ENCODE measurements at places on chromosomes 5 and 9.

DNA sequence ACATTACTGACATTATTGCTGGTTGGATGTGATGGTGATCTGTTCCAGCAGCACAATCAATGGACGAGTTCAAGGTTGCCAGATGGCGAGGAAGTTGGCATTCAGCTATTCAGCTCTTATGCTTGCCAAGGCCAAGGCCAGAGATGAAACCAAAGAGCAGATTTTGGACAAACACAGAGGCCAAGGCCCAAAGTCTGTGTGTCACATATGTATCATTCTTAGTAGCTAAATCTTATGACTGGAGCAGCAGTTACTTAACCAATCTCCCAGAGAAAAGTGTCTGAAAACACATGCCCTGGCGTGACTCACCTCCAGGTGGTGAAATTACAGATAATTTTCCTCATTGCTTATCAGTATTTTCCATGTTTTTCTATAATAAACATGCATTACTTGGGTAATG lies 189.0 kb upstream of the EGFLAM start:
- no peak for DNase-seq

DNA sequence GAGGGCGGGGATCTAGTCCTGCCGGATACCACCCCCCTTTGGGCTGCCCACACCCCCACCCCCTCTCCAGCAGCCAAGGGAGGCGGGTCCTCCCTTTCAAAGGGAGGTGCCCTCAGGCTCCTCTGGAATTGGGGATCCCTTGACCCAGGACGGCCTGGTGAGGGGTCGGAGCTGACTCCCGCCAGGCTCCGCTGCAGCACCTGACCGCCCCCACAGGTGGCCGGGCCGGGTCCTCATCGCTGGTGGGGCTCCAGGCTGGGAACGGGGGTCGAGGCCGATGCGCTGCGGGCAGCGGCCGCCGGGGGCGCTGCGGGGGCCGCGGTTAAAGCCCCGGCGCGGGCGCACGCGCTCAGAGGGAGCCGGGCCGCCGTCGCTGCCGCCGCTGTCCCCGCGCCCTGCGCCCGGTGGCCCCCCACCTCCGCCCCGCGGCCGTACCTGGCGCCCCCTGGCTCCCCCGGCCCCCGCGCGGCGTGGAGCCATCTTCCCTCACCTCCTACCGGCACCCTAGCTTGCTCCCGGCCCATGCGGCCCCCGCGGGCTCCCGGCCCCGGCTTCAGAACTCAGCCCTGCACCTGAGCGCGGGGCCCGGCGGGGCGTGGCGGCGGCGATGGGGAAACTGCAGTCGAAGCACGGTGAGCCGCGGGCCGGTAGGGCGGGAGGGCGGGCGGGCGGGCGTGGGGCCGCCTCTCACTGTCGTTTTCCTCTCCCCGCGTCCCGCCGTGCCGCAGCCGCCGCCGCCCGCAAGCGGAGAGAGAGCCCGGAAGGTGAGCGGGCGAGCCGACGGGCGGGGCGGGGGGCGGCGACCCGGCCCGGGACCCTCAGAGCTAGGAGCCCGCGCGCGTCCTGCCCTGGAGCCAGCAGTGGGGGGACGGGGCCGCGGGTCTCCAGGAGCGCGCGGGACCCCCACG lies at the start of gene NKD2:
Gene NKD2 (plus strand): TSS at position 352 of the 908 bp plus-strand sequence. CDS start 256 bp downstream, at position 608.
- DNase-seq, result no peak

- no peak for DNase-seq
Observed at GRCh38 chr5:173624282-173624681, 7.8 kb upstream of the BOD1 start.

DNA sequence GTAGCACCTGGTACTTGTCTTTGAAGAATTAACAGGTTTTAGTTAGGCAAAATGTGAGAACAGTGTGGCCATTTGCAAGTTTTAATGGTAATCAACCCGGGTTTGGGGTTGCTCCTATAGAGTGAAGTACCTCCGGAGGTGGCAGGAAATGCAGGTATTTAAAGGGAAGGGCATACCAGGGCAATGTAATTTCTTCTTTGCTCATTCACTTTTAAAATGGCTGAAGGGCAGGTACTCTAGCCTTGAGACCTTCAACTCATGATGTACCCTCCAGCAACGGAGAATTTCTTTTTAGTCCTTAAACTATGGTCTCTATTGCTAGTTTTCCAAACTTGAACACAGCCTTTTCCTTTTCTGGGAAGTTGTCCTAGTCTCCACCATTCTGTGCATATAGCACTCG lies 1.3 kb upstream of the HSPA4 start:
- no peak for DNase-seq

DNA sequence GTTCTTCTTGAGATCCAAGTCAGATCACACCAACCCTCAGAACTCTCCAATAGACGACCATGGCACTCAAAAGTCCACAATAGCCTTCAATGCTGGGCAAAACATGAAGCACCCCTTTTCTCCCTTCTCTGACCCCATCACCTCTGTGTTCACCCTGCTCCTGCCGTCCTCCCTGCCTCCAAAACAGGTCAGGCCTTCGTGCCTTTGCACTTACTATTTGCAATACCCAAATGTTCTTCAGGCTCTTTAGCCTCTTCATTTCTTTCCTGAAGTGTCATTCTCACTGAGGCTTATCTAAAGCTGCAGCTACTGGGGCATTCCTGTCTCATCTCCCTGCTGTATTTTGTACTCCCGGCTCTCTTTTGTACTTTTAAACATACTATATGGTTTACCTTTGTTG lies 2.0 kb upstream of the ROPN1L start:
- no peak for DNase-seq

DNA sequence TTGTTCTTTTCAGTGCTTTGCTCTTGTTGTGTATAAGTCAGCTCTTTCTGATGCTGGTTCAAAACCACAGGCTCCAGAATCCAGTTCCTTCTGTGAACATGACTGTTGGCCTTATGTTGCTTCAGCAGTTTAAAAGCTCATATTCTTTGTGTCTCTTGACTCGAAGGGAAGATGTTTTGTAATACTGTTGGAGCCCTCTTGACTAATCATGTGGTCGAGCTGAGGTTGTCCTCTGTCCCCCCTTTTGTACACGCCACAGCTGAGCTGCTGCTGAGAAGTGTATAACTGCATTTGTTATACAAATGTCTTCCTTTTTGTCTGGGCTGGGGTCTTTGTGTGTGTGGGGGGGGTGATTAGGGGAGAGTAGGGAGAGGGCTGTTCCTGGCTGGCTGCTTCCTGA lies 35.8 kb downstream of the SLC36A1 start:
- DNase-seq, result no peak

GRCh38 chr9:29691758-29692407 lies 2118.6 kb upstream of the C9orf72 start:
- no peak for DNase-seq

- no peak for DNase-seq
Observed at GRCh38 chr5:139141446-139142204, 56.5 kb downstream of the SIL1 start.

DNA sequence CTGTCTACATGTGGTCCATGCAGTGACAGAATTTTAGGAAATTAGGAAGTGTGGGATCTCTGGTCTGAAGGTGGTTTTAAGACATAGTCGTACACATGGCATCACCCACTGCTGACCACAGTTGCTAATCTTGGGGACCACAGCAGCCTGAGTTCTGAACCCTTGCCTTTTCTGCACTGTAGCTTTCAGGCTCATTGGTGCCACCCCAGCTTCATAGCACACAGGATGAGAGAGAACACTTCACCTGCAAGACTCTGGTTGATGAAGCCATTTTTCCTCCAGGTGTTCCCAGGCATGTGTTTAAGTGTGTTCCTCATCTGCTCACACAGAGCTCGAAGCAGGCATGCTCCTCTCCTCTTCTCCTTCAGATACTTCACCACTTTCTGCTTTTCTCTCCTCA lies 68.2 kb upstream of the S1PR3 start:
- no peak for DNase-seq
